Renal cortex interstitium (tissue), 15 donors: ENCODE measurements at places on chromosomes 1 and 21.

DNA sequence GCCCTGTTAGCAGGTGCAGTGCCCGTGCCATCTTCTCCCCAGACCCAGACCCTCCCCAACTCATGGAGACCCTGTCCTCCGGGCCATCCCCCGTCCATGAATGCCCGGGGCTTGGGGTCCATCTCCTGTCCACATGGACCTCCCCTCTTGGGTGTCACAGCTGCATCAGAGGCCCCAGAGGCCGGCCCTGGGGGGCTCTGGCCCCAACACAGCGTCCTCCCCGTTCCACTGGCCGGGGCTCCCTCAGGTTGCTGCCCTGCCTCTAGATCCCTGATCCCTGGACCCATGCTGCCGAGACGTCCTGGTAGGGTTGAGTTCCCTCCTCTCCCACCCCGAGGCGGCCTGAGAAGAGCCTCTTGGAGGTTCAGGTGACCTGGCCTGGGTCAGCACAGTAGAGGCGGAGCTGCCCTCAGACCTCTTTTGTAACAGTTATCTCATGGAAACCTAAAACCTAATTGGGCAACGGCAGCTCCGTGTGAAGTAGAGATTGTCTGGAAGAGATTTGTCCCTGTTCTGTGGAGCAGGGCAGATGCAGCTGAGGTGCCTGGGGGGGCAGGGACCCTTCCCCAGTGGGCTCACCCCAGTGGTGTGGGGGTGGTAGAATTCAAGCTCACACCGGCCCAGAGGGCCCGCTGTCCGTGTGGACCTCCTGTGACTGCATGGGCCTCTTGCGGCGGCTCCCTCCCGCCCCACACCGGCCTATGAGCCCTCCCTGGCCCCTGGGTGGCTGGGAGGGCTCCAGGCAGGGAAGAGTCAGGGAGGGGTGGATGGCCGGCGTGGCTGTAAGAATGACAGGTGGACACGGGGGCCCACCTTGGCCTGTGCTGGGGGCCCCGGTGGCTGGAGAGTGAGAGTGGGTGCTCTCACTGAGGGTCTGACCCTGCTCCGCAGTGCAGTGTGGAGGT lies 56.1 kb downstream of the SKI start:
- DNase-seq, result no peak

DNA sequence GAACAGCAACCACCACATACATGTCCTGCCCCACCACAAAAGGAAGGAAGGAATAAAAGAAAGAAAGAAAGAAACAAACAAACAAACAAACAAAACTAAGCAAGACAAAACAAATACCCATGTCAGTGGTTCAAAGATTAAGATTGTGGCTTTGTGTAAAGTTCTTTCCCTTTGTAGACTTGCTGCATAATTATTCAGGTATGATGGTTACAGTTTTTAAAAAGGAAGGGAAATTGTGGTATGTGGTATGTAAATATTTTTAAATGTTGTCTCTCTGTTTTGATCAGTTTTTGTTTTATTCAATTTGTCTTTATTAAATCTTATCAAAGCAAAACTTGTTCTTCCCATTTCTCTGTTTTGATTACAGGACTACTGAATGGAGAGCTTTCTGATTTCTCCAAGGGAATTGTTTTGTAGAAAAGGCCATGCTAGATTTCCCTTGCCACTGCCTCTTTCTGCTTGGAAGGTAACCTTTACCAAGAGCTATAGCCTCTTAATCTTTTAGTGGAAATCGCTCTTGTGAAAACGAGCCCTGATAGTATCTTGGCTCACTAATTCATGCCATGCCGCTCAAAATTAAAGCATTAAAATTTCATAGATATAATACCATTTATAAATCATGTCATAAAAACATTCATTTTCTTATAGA lies 290.3 kb upstream of the ST6GALNAC5 start:
- DNase-seq, result no peak

- DNase-seq, result no peak
Measured at GRCh38 chr1:237353918-237354317, 311.9 kb downstream of the RYR2 start.

DNA sequence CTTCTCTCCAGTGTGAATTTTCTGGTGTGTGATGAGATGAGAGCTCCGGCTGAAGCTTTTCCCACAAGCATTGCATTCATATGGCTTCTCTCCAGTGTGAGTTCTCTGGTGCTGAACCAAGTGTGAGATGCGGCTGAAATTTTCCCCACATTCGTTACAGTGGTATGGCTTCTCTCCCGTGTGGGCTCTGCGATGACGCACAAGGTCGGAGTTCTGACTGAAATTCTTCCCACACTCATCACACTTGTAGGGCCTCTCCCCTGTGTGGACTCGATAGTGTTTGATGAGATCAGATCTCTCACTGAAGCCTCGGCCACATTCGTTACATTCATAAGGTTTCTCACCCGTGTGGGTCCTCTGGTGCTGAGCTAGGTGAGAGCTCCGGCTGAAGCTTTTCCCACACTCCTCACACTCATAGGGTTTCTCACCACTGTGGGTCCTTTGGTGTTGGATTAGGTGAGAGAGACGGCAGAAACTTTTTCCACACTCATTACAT lies 7.4 kb downstream of the ZNF436 start:
- DNase-seq, result no peak

GRCh38 chr21:14763695-14764064 lies 217.6 kb upstream of the SAMSN1 start:
- no peak for DNase-seq

DNA sequence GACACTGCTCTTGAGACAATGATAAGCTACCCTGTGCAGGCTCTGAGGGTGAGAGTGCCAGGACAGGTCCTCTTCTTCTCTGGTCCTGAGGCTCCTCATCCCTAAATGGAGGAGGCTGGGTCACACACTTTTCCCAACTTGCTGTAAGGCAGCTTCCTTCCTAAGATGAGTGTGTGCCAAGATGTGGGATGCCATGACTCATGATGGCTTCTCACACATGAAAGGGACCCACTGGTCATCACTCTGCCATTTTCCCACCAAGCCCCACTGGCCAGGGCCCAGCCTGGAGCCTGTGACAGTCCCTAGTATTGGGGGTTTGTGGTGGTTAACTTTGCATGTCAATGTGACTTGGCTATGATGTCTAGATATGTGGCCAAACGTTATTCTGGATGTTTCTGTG lies 54.4 kb downstream of the CNIH3 start:
- no peak for DNase-seq
